Cardiac septum (tissue), 1 donor: ENCODE measurements at places on chromosomes 11 and 22. TPM values are rescaled to one million over a fixed set of nuclear protein-coding genes. Genes with fewer than 3 reads are reported as not detected.
A peak's percentile ranks its signal among the peaks of the same experiment; 100 is the strongest.

DNA sequence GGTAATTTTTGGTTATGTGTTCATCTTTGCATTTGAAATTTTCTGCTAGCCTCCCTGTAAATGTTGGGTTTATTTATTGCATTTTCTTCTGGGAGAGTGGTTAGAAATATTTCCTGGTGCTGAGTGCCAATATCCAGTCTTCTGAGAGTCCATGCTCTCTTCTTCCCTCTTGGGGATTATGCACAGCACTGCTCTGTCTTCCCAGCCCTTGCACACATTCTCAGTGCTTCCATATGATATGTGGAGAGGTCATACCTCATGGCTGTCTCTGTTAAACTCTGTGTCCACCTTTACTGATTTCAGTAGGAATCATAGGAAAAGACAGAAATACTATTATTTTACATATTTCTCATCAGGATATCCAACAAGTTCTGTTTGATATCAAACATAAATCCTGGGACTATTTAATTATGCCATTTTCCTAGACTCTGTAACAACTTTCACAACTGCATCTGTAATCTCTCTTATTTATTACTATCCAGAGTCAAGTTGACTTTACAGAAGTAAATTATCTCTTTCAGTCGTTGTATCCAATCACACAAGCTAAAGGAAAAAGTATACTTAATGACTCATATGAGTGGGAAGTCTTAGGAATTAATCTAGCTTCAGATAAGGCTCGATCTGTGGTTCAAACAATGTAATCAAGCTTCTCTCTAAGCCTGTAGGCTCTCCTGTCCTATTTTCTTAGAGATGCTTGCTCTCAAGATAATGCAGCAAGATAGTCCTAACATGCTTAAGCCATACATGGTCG, 2.7 kb upstream of the NXPE1 start:
- DNase-seq: no peak

DNA sequence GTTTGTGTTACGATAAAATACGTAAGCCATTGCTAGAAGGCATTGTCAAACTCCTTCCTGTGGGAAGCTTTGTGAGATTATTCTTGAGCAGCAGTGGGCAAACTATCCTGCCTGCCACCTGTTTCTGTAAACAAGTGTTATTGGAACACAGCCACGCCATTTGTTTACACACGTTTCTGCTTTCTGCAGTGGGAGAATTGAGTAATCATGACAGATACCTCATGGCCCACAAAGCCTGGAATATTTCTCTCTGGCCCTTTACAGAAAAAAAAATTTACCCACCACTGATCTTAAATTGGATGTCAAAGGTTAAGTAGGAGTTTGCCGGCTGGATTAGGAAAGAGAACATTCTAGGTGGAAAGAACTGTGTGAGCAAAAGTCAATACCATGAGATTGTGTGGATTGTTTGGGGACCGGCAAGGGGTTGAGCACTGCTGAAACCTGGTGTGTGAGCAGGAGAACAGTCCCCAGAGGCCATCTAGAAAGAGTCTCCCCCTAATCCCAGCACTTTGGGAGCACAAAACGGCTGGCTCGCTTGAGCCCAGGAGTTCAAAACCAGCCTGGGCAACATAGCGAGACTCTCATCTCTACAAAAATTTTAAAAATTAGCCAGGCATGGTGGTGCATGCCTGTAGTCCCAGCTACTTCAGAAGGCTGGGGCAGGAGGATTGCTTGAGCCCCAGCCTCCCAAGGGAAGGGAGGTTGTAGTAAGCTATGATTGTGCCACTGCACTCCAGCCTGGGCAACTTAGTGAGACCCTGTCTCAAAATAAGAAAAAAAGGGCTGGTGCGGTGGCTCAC, 6.0 kb upstream of the PLA2G6 start:
- no peak for DNase-seq

DNA sequence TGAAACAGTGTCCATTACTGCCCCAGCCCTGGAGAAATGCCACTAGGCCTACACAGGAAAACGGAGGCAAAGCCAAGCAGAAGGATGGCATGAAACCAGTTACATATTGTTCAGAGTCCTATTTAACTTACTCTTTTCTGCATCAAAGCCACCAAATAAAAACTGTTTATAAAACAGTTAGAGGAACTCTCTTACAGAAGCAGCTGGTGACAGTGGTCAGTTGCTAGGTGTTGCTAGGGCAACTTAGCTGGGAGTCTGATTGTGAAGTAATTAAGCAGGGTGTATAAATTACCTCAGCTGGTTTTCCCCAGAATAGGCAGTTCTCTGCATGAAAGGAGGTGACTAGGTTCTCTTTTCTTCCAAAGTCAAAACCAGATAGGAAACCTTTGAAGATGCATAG, 115.6 kb upstream of the ZBED5 start:
- DNase-seq: no peak

DNA sequence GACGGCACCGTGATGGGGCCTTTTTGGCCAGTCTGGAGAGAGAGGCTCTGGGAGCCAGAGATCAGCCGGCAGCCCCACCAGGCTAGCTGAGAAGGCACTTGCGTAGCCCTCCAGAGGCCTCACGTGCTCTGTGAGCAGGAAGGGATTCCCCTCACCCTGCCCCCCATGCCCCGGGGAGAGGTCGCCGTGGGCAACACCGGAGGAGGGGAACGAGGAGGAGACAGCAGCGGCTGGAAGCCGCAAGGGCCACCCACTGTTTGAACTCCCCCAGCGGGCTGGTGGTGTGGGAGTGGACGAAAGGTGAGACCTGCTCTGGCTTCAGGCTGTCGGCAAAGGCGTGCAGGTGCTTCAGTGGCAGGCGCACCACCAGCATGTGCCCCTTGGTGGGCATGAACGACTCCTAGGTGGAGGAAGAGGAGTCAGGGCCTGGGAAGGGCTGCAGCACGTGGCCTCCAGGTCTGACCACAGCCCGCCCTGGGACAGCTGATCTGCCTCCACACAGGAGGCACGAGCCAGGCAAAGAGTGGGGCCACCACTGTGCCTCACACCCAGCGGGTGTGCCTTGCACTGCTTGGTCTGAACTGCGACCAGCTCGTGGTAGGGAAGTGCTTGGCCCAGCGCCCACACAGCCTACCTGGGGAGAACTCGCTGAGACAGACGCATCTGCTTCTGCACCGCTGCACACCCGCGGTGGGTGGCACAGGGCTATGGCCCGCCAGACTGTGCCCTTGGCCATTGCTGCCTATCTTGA, 99.9 kb downstream of the MED15 start:
- DNase-seq: no peak

GRCh38 chr11:78420255-78420764, 2.7 kb upstream of the GAB2 start:
- DNase-seq: peak; percentile 81

NFRKB gene
- 12.1 TPM for total RNA-seq

LRRC56 gene
- 0.38 TPM for total RNA-seq
